GDM1 (cell line): ENCODE measurements at places on chromosomes 3 and 15.

GRCh38 chr15:65979316-65979715 lies 110.0 kb downstream of the RAB11A start:
- DNase-seq, result no peak

DNA sequence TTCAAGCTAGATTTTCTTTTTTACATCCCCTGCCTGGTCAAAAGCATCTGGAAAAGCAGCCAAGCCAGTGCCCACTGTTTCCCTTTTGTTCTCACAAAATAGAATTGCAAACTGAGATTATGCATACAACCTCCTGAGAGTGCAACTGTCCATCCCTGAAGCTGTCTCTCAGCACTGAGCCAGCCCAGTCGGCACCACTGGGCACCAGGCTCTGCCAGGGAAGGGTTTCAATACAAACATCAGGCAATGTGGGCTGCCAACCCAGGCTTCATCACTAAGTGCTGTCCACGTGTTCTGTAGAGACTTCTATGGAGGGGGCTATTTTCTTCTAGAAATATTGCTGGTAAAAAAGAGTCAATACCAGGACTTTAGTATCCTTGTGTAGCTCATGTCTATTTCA lies 356.3 kb upstream of the TBL1XR1 start:
- DNase-seq, result no peak

GRCh38 chr15:46077220-46077619 lies 442.4 kb downstream of the SQOR start:
- no peak for DNase-seq

DNA sequence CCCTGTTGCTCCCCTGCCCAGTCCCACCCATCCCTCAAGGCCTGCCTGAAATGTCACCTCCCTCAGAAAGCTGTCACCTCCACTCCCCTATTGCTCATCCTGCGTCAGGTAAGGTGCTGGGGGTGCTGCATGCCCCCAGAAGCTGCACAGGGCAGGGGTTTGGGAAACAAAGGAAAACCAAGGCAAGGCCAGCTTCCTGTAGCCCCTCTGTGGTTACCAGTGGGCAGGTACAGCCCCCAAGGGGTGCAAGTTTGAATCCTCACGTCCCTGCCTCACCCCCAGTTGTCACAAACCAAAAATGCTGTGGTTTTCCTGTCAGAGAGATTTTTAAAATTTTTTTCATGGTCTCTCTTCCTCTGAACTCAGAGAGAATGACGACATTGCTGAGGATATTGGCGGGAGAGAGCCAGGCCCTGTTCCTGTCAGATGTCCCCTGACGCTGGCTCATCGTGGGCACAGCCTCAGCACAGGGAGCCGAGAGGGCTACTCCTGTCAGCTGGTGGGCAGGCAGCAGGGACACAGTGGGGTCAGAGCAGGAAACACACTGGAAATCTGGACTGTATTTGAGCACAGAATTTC lies 27.0 kb downstream of the PSTPIP1 start:
- no peak for DNase-seq

- no peak for DNase-seq
Measured at GRCh38 chr3:138443521-138444503, 9.4 kb downstream of the ESYT3 start.

- no peak for DNase-seq
Measured at GRCh38 chr15:57150066-57150865, 226.0 kb upstream of the CGNL1 start.

GRCh38 chr15:99051308-99051707 lies 43.7 kb upstream of the PGPEP1L start:
- no peak for DNase-seq

DNA sequence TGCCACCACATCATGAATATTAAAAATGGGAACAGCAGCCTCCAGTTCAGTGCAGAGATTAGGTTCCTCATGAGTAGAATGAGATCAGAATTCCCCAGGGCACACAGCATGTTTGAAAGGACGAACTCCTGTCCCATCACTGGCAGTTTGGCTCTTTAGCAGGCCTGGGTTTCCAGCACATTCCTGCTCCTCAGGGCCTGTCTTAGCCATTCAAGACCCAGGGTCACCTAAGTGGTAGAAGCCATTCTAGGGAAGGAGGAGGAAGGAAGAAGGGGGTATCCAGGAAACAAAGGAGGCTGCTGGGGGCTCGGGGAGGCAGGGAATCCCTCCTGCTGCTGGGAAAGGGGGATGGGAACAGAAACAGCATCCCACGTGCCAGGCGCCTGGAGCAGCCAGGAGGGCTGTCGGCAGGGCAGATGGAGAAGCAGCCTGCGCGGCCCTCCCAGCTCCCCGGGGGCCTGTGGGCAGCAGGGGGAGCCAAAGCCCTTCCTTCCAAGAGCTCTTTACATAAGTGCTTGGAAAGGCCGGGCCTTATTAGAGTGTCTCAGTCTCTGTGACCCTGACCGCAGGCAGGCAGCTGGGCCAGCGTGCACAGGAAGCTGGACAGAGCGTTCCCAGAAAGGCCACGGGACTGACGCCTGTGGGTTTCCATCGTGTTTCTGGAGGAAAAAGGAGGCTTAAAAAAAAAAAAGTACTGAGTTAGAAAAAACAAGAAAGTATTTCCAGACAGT lies 24.7 kb downstream of the LOXL1 start:
- DNase-seq, result peak; percentile 83

DNA sequence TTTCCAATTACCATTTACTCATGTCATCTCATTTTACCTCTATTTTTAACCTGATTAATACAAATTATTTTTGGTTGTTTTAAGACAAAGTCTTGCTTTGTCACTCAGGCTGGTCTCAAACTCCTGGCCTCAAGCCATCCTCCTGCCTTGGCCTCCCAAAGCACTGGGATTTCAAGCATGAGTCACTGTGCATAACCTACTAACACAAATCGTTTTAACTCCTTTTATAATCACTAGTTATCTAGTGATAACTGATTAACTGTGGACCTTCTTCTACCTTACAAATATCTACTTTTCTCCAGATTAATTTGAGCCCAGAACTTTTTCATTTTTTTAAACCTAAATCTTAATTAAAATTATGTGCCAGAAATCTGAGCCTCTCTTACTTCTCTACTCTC lies 4.6 kb downstream of the ATP13A3 start:
- no peak for DNase-seq

GRCh38 chr3:170429050-170429449 lies 10.4 kb downstream of the CLDN11 start:
- peak; percentile 17 for DNase-seq

DNA sequence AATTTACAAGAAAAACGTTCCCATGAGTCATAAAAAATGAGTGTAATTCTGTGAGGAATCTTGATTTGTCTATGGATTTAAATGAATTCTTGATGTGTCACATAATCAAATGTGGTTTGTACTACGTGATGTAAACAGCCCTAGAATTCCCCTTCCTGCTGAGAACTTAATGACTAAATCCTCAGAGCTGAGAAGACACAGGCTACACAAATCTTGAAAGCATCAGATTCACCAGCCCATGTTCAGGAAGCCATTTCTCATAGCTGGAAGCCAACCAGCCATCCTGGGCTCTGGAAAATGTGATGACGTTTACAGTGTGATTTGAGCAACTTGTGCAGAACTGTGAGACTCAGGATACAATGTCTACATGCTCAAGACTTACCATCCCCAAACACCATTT lies 193.7 kb upstream of the MME start:
- DNase-seq, result no peak

GRCh38 chr3:42387802-42388651 lies 22.4 kb downstream of the LYZL4 start:
- DNase-seq, result peak; percentile 50

DNA sequence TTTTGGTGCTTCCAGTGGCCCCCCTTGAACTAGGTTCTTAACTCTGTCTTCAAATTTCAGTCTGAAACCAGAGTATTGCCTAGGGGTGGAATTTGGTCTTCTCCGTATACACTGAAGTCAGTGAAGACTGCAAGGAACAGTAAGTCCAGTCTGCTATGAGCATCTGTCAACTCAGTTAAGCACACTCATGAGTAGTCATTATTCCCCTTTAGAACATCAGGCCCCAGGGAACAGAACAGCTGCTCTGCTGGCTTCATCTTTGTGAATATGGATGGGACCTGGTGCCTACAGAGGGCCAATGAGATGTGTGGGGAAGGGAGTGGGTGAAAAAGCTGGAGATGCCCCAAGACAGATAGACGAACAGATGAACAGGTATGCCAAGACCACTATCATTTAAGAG lies 85.2 kb upstream of the PRR23C start:
- DNase-seq, result no peak

DNA sequence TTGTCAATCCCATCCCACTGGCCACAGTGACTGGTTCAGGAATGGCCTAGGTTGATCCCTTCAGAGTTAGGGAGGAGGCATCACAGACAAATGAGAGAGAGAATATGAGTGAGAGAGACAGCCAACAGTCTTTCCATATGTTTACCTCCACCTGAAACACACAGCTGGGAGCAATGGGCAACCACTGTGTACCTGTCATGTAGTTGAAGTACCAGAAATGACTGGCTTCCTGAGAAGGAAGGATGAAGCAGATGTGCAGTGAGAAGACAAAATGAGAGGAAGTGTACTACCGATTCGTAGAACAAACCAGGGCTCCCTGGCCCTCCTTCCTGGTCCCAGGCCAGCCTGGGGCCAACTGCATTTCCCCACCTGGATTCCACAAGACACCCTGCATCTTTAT lies 27.4 kb downstream of the SRGAP3 start:
- DNase-seq, result no peak

DNA sequence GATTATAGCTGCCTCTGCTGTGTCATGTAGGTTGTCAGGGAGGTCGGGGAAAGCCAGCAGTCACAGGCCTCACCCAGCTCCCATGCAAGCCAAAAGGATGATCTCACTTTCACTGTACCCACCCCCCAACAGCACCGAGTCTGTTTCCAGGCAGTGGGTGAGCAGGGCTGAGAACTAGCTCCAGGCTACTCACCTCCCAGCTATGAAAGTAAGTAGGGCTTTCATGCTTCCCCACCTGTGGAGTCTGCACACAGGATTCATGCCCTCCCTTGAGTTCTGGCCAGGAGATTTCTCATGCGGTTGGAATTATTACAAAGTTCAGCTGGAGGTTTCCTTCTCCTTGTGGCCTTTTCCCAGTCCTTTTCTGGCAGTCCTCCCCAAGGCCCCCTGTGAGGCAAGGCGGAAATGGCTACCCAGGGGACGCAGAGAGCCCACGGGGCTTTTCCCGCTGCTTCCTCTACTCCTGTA lies 356.2 kb downstream of the SV2B start:
- DNase-seq, result no peak

GRCh38 chr15:59703979-59704796 lies 15.1 kb upstream of the BNIP2 start:
- DNase-seq, result no peak

- no peak for DNase-seq
Measured at GRCh38 chr3:45544024-45544716, 50.4 kb upstream of the LIMD1 start.

DNA sequence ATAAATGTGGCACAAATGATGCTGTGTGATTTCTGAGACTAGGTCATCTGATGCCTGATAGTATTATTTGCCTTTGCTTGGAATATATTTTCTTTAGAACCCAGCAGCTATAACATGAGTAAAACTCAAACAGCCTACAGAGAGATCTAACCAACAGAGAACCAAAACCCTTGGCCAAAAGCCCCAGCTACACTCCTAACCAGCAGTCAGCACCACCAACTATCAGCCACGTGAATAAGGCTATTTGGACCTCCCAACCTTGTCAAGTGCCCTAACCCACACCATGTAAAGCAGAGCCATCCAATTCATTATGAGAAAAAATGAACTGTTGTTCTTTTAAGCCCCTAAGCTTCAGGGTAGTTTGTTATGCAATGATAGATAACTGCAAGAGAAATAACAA lies 114.6 kb upstream of the MELTF start:
- DNase-seq, result no peak

DNA sequence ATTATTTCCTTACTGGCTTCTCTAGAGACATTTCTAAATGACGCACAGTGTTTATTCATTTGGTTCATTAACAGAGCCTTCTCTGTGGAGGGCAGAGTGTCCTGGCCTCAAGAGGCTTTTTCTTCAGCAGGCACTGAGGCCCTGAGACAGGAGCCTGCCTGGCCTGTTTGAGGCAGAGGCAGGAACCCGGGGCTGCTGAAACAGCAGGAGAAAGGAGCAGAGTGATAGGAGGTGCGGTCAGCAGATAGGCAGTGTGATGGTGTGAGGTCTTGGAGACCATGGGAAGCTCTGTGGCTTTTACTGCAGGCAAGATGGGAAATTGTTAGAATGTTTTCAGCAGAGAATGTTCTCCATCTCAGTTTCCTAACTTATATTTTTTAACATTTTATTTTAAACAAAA lies 358.2 kb downstream of the FEZF2 start:
- DNase-seq, result no peak

- DNase-seq, result no peak
Measured at GRCh38 chr3:115632026-115632425, 8.7 kb downstream of the GAP43 start.

DNA sequence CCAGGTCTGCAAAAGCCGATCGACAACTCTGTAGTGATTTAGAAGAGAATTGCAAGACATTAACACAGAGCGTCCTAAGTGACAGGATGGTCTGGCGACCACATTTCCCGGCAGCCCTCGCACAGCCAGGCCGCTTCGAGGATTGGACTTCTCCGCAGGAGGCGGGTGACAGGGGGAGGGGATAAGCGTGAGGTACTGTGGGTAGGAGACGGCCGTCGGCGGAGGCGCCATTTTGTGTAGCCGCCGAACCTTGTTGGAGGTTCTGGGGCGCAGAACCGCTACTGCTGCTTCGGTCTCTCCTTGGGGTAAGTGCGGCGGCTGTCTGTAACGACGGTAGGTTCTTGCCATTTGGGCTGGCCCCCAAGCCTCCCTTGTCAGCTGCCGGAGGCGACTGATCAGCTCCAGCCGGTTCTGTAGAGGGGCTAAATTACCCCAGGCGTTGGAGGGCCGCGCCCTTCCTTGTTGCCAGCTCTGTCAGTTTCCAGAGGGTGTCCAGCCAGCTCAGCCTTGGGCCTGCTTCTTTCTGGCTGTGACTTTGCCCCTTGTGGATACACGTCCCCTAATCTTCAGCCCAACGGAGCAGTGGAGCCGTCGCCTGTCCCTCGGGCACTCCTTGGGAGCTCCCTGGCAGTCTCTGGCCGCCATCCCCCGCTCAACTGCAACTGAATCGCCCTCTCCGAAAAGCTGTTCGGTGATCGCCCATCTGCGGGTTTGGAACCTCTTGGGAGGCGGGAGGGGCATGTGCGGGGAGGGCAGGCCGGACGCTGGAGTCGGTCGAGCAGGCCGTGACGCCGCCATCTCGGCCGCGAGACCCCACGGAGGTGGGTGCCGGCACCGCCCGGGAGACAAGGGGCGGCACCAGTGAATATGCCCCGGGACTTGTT lies at the start of gene RBM5:
Gene RBM5, plus strand, starts transcription at position 195 of the 884 bp plus-strand sequence. CDS start 1,516 bp downstream, outside the sequence.
- DNase-seq, result peak; percentile 89

DNA sequence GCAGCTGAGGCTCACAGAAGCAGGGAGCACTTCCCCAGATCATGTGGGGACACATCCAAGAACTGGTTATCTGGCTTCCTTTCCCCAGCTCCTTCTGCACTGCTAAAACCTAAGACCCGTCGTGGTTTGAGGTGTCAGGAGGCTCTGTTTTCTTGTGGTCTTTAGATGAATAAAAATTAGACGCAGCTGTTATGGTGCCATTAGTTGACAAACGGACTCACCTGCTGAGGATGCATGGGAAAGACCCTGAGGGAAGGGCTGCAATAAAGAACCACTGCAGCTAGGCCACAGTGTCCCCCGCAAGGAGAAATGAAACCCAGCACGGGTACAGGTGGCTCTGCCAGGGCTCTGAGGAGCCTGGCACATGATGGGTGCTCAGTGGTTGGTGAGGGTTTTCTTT lies 99.4 kb downstream of the IQSEC1 start:
- no peak for DNase-seq

GRCh38 chr3:135224815-135225362 lies 429.8 kb downstream of the EPHB1 start:
- DNase-seq, result no peak
